AG09309 (cell line): ENCODE measurements at places on chromosomes 4 and X.

- DNase-seq: no peak
These were observed 104.1 kb downstream of the PHOX2B start for GRCh38 chr4:41644288-41644914.

DNA sequence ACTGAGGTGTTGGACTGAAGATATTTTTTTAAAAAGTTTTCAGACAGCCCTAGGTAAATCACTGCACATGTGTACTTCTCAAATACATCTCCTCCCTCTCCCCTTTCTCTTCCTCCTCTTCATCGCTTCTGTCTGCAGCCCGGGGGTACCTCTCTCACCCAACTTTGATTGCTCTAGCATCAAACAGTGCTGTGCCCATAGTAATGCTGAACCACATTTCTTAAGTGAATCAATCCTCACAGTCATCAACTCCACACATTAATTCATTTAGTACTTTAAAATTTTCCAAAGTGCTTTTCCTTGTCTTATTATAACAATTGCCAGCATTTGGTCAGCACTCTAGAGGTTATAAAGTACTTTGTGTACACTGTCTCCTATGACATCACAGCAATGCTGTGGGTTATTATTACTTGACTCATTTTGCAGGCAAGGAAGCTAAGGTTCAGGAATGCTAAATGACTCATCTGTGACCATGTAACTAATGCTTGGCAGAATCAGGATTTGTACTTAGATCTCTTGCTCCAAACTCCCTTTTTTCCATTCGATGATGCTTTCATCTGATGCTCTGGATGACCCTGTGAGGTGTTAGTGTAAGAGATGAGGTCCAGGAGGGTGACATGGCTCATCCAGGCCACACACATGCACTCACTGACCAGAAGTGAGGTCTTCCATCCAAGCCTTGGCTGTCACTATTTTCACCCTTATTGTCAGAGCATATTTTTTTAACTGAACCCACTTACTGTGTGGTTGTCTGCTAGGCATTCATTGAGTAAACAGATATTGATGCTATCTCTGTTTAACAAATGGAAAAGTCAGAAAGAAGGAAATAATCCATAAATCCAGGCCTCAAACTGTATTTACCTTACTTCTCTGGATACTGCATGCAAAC lies 58.8 kb downstream of the RHOH start:
- DNase-seq: peak; percentile 89

- no peak for DNase-seq
These were observed 201.4 kb downstream of the CCNG2 start for GRCh38 chr4:77358315-77358928.

DNA sequence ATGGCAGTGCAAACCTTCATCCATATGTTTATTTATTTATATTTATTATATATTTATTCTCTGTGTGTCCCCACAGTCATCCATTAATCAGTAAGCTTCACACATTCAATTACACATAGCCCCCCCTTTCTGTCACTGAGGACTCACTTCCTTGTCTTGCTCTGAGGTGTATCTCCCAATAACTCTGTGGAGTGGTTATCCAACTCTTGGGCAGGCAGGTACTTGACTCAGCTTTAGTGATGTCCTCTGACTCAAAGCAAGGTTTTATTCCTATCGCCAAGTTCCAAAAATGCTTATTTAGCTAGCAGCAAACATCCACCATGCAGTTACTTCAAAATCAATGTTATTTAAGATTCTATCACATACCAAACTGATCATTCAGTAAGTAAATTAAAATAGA lies 25.2 kb upstream of the NDP start:
- no peak for DNase-seq

DNA sequence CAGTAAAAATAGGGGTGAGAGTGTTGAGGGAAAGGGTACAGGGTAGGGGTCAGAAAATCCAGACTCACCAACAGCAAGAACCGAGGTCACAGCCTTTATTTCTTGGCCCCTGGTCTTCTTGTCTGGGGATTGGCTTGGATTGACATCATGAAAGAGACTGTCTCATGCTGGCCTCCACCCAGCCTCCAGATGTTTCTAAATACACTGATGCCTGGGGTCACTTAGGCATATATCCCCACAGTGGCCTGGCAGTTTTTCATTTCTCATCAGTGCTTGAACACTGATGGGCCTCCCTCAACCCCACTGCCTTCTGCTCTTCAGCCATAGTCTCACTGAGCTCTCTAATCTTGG lies 173.9 kb downstream of the RTL9 start:
- DNase-seq: no peak

- no peak for DNase-seq
These were observed 89.7 kb upstream of the TFDP3 start for GRCh38 chrX:133307637-133308498.

GRCh38 chr4:48706736-48707135 lies 73.3 kb downstream of the FRYL start:
- no peak for DNase-seq

GRCh38 chr4:1183985-1184773 lies 11.8 kb upstream of the SPON2 start:
- no peak for DNase-seq

- DNase-seq: no peak
These were observed 69.2 kb downstream of the ZNF732 start for GRCh38 chr4:236028-236427.

DNA sequence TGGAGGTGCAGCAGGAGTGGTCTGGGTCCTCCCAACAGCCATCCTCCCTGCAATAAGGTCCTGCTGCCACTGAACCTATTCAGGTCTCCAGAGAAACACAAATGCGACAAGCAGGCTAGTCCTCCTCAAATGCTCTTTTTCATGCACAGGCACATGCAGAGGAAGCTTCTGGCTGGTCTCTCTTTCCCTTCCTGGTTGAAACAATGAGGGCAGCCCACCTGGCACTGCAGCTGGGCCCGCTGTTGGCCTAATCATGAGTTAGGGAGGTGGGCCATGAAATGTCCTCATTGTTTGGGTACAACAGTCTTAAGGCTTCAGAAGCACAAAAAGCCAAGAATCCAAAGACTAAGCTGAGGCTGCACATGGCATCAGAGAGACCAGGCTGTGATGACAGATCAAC lies 151.0 kb downstream of the SH3KBP1 start:
- no peak for DNase-seq

DNA sequence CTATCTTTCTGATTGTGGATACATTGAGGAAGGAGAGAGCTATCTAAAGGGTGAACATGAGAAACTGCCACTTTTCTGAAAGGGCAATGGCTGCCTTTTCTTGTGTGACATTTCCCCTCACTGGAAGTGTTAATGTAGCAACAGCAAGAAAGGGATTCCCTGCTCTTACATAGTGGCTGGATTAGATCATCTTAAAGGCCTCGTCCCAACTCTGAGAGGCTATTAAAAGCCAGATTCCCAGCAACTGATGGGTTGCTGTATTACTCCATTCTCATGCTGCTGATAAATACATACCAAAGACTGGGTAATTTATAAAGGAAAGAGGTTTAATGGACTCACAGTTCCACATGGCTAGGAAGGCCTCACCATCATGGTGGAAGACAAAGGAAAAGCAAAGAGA lies 33.7 kb upstream of the ADH7 start:
- DNase-seq: peak; percentile 13

DNA sequence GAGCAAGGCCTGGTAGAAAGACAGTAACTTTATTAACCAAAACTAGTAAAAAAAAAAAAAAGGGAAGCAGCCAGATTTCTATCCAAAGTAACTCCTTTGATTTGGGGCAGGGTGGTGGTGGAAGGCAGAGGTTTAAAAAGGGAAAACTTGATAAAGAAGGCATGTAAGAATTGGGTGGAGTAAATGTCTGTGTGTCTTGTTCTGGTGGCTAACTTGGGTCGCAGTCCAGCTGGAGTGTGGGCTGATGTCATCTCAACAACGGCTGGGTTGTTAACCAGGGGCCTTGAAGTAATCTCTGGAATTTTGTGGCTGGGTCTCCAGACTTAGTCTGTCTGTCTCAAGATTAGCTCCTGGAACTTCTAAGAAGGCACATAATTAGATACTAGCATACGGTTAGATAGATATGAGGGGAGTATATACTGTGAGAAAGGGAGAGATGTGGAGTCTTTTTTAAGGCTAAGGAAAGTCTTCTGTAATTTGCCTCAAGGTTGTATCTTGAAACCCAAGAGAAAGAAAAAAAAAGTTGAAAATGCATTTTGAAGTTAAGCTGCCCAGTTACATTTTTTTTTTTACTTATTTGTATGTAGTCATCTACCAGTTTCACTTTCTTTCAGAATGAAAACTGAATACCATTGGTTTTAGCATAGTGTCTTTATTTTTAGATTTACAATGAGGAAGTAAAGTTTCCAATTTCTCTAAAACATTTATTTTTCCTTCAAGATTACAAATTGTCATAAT lies 48.3 kb downstream of the MTHFD2L start:
- no peak for DNase-seq

DNA sequence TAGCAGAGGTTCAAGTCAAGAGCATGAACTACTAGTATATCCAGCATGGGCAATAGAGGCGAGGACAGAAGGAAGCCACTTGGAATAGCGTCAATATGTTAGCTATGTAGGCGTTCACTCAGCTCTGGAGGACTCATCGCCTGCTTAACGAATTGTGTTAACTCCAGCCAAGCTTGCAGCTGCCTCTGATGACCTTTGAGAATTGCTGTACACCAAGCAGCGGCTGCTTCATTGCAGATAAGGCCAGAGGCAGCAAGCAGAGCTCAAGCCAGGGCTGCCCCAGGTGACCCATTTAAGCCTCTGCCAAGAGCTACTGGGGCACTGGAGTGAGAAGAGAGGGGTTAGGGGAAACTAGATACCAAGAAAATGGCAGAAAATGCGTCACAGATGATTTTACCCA lies 160.2 kb upstream of the IGFBP7 start:
- no peak for DNase-seq

- DNase-seq: peak; percentile 1
These were observed 48.6 kb downstream of the CDS1 start for GRCh38 chr4:84631573-84631972.

DNA sequence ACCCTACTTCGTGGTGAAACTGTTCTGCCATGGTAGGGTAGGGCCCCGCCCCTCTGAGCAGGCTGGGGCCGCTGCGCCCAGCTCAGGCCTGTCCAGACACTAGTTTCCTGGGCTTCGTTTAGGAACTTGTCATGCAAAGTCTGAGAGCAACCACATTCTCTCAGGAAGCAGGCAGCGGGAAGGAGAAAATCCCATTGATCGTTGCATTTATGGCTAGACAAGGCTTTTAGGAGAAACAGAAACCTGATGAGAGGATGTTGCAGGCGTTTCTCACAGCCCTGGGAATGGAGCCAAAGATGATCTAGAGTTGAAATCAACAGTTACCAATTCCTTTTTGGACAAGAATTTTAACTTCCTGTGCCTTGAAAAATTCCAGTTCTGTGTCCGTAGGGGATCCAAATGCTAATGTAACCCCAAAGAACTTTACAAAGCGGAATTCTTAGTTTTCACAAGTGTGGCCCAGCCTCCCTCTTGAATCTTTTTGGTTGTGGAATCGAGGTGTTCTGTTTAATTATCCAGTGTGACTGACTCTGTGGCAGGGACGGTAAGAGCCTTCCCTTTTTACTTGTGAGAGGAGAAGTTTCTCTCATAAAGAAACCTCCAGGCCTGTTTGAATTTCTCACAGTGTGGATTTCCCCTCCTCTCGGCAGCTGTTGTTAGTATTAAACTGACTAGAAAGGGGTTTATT lies 4.5 kb upstream of the CXCL9 start:
- peak; percentile 11 for DNase-seq

GRCh38 chrX:117543885-117544284 lies 572.7 kb downstream of the KLHL13 start:
- no peak for DNase-seq

- DNase-seq: no peak
These were observed 41.6 kb downstream of the RAB33A start for GRCh38 chrX:130213376-130213775.

GRCh38 chr4:121277194-121278105 lies 103.4 kb downstream of the QRFPR start:
- no peak for DNase-seq

GRCh38 chrX:10420134-10420533 lies 200.3 kb downstream of the MID1 start:
- no peak for DNase-seq

DNA sequence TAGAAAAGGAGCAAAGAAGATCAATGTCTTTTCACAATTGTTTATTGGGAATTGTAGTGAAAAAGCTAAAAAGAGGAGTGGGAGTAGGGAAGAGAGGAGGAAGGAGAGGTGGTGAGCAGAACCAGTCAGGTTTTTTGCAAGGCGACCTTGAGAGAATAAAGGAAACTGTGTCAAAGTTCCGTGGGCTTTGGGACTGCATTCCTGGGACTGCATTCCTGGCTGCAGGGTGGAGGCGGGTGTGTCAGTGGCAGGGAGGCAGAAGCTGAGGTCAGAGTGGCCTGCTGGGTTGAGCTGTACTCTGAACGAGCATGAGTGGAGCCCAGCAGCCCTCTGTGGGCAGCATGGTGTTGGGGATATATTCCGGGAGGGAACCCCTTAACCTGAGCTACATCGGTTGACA lies 66.8 kb upstream of the UCP1 start:
- no peak for DNase-seq

- no peak for DNase-seq
These were observed 19.1 kb downstream of the FGF2 start for GRCh38 chr4:122845760-122846159.

GRCh38 chr4:7324651-7325121 lies 110.0 kb downstream of the PSAPL1 start:
- no peak for DNase-seq

DNA sequence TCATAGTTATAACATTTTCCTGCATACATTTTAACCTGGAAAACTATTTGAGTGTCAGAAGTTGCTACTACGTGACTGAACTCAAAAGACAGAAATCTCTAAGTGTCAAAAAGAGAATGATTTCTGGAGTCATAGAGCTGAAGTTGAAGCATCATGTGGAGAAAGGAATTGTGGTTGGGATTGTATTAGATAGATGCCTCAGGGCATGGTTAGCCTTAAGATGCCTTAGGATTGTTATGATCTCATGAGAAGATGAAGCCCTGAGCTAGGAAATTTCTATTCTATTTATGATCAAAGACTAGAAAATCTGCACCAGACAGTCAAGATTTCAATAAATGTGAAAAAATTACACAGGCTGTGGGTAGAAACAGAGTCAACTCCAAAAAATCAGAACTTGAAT lies 20.2 kb downstream of the EPGN start:
- no peak for DNase-seq

DNA sequence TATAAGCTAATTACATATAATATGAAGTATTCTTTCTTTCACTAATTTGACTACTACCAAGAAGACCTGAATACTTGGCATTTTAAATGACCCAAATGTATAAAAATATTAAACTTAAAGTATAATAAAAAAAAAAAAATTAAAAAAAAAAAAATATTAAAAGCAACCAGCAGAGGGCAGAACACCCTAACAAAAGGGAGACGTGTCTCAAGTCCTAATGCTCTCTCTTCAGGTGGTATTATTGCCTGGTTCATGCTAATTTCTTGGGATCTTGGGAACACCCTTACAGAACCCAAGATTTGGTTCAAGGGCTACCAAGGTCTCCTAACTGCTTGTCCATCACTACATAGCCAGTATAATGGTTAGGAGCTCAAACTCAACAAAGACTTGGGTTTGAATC lies 754.8 kb downstream of the RAB28 start:
- DNase-seq: no peak

DNA sequence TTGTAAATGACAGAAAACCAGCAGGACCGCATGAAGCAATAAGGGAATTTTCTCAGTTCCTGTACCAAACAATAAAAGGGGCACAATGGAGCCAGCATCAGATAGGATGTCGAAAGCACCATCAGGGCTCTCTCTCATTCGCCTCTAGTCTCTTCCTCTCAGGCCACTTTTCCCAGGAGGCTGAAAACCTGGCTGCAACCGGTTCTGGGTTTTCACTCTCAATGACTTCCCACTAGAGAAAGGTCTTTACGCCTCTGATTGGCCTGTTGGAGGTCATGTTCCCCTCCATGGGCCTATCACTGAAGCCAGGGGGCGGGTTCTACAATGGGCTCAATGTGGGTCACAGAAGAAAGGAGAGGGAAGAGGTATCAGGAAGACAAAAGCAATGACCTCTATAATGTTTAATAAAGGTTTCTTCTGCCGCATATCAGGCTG lies 29.3 kb downstream of the ZNF827 start:
- no peak for DNase-seq
